ENCODE measurements at places on chromosomes 12 and 14.

DNA sequence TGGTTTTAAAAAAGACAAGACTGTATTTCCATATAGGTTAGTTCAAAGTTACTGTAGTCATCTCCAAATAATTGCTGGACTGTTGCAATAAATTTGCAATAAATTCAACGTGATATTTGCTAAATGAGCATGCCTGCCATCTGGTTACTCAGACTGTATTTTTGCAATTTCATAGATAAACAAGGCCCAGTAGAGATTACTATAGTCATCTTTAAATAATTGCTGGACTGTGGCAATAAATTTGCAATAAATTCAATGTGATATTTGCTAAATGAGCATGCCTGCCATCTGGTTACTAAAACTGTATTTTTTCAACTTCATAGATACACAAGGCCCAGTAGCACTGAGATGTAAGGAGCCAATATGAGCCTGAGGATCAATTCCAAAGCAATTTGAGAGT lies 5.6 kb downstream of the NTN4 start:
- DNase-seq = no peak

- peak; percentile 35 for DNase-seq
Observed at GRCh38 chr12:4997939-4998338, 45.7 kb upstream of the KCNA5 start.

GRCh38 chr12:13228579-13228978 lies 32.1 kb downstream of the EMP1 start:
- no peak for DNase-seq

DNA sequence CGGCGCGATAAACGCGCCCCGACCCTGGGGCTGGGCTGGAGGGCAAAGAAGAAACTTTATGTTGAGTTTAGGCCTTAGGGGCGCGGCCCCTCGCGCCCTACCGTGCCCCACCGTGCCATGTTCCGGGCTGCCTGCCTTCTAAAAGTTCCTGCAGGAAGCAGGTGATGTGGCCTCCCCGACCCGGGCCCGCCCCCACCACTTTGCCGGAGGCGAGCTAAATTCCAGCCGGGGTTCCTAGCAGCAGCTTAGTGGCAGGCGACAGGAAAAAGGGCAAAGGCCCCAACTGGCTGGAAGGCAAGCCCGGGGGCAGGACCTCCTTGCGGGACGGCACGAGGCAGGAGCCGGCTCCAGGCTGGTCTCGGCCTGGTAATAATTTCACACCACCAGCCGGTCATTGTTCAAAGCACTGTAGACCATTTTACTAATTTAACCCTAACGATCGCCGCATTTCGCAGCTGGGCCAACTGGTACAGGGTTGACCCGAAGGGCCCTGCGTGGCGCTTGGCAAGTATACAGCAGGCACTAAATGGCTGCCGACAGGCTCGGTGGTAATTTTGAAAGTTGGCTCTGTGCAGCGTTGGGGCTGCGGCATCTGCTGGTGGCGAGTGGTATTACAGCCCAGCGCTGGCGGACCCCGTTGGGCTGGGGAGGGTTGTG lies 895 bp upstream of the CCDC88C start:
- peak; percentile 53 for DNase-seq

- no peak for DNase-seq
Observed at GRCh38 chr14:72679141-72679535, 214.8 kb downstream of the DPF3 start.

- no peak for DNase-seq
Observed at GRCh38 chr14:99133636-99134515, 138.1 kb downstream of the BCL11B start.

GRCh38 chr12:13289653-13290289 lies 93.2 kb downstream of the EMP1 start:
- DNase-seq = no peak

GRCh38 chr12:101330631-101331030 lies 50.7 kb downstream of the UTP20 start:
- no peak for DNase-seq

DNA sequence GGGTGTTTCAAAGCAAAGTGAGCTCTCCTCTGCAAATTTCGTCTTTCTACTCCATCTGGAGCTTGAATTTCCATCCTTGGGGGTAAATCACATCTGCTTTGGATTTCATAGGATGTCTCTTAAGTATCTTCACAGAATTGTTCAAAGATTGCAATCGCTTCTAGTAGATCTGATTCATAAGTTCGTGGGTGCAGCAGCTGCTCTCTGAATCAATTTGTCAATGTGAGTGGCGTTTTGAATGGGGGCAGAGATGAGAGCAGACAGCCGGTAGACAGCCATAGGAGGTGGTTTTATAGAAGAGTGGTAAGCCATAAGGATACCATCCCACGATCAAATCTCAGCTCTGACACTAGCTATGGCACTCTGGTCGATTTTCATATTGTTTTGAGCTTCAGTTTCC lies 146.0 kb upstream of the RPH3A start:
- no peak for DNase-seq

GRCh38 chr12:117527479-117527855 lies 166.0 kb upstream of the NOS1 start:
- DNase-seq = no peak

DNA sequence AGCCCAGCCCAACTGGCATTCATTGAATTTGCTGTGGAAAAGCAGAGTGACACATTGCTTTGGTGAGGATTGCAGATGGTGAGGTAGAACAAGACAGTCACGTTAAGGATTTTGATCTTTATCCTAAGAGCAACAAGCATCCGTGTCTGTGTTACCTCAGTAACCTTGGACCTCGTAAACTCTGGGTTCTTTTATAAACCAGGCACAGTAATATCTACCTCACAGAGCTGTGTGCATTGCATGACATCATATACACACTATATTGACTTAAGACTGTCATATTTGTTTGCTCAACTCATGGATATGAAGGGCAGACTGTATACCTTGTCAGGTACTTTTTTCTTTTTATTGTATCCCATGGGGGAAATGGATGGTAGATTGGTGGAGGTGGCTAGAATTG lies 156.2 kb downstream of the ETV6 start:
- DNase-seq = no peak

DNA sequence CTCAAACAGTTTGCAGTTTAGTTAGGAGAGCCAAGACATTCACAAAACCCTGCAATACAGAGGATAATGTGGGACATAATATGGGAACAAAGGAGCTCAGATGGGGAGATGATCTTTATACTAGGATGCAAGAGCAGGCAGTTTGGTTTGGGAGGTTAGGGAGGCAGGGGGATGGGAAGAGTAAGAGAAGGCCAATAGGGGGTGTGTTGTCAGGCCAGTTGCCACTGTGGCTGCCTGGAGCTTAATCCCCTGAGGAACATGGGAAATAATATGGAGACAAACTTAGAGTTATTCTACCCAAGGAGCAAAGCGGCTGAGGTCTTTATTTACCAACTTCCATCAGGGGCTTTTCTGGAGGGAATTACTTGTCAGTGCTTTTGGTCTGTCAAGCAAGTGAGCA lies 10.0 kb upstream of the CSRP2 start:
- no peak for DNase-seq

DNA sequence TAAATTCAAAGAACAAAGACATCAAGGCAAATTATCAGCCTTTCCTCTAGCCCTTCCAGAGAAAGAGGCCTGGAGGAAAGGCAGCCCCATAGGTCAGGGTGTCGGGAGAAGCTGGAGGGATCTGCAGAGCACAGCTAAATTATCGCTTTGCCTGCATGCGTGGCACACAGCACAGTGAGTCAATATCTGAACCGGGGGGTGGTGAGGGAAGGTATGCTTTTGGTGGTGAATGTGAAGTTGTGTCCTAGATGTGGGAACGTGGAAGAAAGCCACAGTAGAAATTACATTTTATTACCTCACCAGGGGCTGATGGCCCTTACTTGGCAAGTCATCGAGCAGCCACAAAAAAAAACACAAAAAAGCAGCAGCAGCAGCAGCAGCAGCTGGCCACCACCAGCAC lies 243.2 kb downstream of the EGLN3 start:
- no peak for DNase-seq

GRCh38 chr14:34502545-34503225 lies 36.8 kb downstream of the EAPP start:
- no peak for DNase-seq

DNA sequence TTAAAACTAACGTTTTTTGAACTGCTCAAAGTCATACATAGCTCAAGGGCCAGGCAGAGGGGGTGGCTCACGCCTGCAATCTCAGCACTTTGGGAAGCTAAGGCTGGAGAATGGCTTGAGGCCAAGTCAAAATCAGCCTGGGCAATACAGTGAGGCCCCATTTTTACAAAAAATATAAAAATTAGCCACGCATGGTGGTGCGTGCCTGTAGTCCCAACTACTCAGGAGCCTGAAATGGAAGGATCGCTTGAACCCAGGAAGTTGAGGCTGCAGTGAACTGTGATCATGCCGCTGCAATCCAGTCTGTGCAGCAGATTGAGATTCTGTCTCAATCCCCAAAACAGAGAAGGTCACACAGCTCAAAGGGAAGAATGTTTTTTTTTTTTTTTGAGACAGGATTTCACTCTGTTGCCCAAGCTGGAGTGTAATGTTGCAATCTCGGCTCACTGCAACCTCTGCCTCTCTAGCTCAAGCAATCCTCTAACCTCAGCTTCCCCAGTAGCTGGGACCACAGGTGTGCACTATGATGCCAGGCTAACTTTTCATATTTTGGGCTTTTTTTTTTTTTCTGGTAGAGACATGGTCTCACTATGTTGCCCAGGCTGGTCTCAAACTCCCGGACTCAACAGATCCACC lies 2.9 kb downstream of the RBM23 start:
- DNase-seq = no peak

DNA sequence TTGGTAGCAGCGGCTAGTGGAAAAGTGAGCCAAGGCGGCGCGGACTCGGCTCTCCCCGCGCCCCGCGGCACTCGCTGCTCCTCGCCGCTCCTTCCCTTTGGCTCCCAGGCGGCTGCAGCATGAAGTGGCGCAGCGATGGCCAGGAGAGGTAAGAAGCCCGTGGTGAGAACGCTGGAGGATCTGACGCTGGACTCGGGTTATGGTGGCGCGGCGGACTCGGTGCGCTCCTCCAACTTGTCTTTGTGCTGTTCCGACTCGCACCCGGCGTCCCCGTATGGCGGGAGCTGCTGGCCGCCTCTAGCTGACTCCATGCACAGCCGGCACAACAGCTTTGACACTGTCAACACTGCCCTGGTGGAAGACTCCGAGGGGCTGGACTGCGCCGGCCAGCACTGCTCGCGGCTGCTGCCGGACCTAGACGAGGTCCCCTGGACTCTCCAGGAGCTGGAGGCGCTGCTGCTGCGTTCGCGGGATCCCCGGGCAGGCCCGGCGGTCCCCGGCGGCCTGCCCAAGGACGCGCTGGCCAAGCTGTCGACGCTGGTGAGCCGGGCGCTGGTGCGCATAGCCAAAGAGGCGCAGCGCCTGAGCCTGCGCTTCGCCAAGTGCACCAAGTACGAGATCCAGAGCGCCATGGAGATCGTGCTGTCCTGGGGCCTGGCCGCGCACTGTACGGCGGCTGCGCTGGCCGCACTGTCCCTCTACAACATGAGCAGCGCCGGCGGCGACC lies 225.6 kb upstream of the CRY1 start:
- DNase-seq = peak; percentile 9

DNA sequence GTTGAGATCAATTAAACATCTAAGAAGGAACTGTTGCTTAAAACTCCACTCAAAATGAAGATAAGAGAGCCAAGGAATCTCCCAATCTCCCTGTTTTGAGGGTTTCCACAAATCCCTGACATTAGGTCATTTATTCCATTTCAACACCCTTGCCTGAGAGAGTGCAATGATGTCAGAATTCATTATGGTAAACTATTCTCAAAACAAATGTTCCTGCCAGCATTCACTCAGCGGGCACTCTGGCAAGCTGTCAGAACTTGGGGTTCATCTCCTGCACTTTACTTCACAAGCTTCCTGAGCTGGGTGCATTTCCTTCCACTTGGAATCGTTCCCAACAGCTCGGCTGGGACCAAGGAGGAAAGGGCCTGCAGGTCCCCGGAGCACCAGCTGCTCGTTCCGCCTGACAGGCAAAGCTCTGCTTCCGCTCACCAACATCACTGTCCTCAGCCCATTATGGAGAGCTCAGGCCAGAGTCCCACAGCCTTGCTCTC lies 117.8 kb downstream of the TTC7B start:
- DNase-seq = no peak

DNA sequence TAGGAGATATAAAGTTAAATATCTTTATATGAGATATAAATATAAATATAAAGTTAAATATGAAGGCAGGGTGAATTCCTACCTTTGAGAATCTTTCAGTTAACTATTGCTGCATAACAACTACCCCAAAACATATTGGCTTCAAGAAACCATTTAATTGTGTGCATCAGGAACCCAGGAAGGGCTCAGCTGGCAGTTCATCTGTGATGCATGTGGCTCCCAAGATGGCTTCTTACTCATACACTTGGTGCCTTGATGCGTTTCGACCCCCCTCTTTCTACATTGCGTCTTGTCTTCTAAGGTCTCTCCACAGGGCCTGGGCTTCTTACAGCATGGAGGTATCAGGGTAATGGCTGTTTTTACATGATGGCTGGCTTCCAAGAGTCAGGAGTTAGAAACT lies 253.9 kb upstream of the CRY1 start:
- no peak for DNase-seq

DNA sequence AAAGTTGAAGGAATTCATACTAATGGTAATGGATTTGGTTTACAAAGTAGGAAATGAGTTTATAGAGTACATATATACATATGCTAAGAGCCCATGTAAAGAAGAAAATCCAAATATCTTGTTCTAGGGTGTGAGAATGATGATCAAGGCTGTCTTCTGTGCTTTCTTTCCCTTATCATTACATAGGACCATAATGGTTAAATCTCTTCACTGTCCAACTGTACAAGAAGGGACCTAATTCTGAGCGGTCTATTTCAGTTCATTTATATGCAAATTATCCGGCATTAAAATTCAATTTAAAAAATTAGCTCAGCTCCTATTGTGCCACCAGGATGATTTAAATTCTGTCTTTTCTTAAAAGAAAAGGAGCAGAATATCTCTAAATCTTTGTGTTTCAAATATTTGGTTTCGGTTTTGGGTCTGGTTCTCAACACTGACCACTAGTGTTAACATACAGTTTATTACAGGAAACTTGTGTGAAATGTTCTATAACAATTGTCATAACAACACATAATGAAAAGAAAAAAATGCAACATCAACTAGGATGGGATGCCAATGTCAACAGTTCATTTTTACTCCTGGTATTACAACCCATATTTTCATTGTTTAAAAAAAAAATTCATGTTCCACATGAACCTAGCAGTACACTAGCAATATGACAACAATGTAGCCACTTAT lies 16.8 kb downstream of the OR4K1 start:
- DNase-seq = no peak

- DNase-seq = peak; percentile 12
Observed at GRCh38 chr12:95700316-95700785, 90.2 kb downstream of the NTN4 start.

- DNase-seq = no peak
Observed at GRCh38 chr14:90611936-90612335, 204.3 kb downstream of the TTC7B start.

- no peak for DNase-seq
Observed at GRCh38 chr14:101844751-101845150, 83.2 kb downstream of the PPP2R5C start.

Measured in LoVo (cell line).